Stimulated activated CD4-positive, alpha-beta T cell treated with anti-CD3 and anti-CD28 coated beads, Interleukin-4, amount 100 ng/mL, for 1 hour (primary cell): ENCODE measurements at places on chromosomes 2 and 18.

DNA sequence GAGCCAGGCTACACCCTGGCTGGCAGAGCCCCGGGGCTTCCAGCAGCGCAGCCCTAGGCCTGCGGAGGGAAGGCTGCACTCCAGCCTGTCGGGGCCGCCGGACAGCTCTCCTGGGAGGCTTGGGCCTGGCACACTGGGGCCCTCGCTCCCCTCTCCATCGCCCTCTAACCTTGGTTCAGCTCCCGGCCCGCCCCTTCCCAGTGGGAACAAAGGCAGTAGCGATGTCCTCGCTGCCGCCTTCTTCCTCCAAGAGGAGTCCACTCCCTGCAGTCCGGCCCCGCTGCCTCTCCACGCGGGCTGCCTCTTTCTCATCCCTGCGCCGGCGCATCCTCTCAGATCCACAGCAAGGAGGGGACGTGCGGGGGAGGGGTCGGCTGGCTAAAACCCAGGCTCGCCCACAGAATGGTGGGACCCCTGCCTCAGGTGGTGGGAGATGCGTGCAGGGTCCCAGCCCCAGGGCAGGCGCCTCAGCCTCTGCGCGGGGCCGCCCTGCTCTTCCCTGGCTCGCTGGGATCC is 138.1 kb downstream of the TWIST2 start:
- no peak for DNase-seq

DNA sequence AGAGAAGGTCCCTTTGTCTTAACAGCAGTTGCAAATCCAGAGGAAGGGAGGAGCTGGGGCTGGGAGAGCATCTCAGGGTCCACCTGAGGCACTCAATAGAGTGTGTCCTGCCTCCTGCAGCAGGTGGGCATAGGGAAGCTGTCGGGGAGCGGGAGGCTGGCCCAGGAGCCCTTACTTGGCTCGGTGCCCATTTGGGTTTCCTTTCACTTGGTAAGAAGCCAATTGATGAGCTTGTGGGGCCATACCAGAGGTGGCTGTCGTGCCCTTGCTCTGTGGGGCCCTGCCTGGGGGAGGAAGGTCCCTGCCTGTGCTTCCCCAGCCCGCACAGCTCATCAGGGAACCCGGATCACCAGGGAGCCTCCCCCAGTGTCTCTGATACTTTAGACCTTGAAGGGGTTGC is 229.7 kb downstream of the DYSF start:
- DNase-seq = no peak

GRCh38 chr2:209471037-209471436 is 47.2 kb downstream of the MAP2 start:
- no peak for DNase-seq

DNA sequence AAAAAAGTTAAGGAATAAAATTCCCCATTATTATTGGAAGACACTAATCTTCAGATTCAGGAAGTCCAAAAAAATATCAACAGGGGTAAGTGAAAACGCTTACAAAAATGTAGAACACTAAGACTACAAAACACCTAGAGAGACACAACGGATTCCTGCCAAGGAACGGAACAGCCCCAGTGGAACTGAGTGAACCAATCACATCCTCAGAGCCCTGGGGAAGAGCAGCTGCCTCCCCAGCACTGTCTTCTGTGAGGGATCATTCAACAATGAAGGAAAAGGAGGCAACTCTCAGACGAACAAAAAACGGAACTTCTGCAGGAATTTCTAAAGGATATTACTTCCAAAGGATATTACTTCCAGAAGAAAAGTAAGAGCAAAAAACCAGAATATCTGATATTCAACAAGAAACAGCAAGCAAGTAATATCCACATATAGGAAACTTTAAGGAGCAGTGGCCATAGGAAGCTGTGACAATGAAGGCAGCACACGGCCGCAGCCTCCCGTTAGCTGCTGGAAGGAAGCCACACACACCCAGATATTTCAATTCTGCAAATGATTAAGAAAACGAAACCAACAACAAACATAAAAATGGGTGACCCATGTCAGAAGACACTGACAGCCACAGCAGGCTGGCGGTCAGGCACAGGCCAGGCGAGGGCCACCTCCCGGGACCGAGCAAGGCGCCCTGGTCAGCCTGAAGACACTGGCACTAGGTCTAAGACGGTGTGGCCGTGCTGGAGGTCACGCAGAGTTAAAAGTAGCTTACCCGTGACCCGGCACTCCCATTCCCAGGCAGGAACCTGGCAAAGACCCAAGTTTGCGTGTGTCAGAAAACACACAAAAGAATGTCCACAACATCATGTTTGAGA is 81.8 kb downstream of the HDAC4 start:
- DNase-seq = no peak

DNA sequence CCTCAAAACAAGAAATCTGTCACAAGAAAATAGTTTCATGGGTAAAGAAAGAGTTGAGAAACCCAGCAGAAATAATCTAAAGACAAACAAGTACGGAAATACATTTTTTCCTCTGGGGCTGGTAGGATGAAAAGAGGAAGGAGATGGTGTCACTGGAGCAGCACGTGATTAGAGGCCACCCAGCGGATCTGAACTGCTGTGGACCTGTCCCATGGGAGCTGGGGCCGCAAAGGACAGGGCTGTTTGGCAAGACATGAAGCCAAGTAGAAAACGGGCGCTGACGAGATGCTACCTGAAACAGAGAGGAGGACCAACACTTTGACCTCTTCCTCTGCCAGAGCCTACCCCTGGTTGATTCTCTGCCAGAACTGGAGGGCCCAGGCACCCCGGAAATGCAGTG is 295.4 kb upstream of the ATP5MC3 start:
- DNase-seq = no peak

DNA sequence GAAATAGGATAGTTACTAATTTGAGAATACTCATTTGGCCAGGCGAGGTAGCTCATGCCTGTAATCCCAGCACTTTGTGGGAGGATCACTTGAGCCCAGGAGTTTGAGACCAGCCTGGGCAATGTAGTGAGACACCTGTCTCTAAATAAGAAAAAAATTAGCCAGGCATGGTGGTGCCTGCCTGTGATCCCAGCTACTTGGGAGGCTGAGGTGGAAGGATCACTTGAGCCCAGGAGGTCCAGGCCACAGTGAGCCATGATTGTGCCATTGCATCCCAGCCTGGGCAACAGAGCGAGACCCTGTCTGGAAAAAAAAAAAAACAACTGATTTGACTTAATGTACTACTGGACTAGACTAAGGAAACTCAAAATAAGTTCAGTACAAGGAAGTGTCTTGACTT is 32.7 kb upstream of the ZNF638 start:
- DNase-seq = no peak

GRCh38 chr2:111048856-111049768 is 71.6 kb upstream of the BCL2L11 start:
- no peak for DNase-seq
